Activated CD8-positive, alpha-beta memory T cell treated with anti-CD3 and anti-CD28 coated beads for 48 hours (primary cell): ENCODE measurements at places on chromosomes 5 and 9.

DNA sequence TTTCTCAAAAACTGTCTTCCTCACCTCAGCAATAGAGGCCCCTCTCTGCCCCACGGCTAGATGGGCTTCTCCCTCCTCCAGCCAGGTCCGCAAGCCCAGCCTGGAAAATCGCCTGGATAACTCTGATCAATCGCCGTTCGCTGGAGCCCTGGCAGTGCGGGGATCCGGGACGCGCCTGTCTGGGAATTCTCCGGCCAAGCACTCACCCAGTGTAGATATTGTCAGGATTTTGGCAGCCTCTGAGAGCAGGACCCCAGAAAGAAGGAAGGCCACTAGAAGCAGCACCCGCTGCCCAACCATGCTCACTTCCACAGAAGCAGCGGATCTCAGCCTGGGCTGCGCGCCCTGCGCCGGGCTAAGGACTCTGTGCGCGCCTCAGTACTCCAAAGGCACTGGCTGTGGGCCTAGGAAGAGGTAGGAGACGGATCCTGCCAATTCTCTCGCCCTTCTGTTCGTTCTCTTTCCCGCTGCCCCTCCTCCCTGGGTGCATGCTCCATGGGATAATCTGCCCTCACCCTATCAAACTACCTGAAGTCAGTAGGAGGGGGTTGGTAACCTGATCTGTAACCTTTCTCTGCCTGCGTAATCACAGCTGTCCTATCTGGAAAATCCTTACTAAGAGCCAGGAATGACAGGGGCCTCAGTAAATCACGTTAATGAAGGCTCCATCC lies at the start of gene UGT3A1:
Gene UGT3A1 (minus strand): TSS at position 450 of the 671 bp plus-strand sequence. CDS start 150 bp downstream, at position 300.
- no peak for DNase-seq

GRCh38 chr5:72468024-72468423 lies 39.2 kb downstream of the ZNF366 start:
- no peak for DNase-seq

DNA sequence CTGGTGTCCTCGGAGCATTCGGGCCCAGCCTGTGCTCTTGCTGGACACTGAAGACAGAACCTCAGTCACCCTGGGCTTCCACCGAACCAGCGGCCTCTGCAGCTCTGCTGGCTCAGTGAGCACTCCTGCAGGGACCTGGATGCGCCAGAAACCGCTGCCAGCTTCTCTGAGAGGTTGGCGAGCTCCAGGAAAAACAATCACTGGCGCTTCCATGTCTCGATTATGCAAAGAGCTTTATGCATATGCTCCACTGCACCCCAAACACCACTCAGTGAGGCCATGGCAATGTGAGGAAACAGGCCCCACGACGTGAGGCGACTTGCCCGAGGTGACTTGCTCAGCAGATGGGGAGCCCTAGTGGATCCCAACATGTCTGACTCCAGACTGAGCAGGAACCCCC lies 11.0 kb downstream of the PRDM12 start:
- no peak for DNase-seq

- no peak for DNase-seq
These were observed 99.7 kb downstream of the ST8SIA4 start for GRCh38 chr5:100803397-100803796.
